Ovary (tissue), 10 donors: ENCODE measurements at places on chromosomes 1 and 21. TPM values are rescaled to one million over a fixed set of nuclear protein-coding genes. Genes with fewer than 3 reads are reported as not detected.

GRCh38 chr1:46583494-46583893 lies 20.6 kb downstream of the MKNK1 start:
- H3K27me3 ChIP-seq: no peaks in the 10 kb centered on the region
- no peak overlapping the region for H3K4me3 ChIP-seq
- no peaks in the 10 kb centered on the region for H3K4me1 ChIP-seq
- no peak overlapping the region for H3K27ac ChIP-seq

DNA sequence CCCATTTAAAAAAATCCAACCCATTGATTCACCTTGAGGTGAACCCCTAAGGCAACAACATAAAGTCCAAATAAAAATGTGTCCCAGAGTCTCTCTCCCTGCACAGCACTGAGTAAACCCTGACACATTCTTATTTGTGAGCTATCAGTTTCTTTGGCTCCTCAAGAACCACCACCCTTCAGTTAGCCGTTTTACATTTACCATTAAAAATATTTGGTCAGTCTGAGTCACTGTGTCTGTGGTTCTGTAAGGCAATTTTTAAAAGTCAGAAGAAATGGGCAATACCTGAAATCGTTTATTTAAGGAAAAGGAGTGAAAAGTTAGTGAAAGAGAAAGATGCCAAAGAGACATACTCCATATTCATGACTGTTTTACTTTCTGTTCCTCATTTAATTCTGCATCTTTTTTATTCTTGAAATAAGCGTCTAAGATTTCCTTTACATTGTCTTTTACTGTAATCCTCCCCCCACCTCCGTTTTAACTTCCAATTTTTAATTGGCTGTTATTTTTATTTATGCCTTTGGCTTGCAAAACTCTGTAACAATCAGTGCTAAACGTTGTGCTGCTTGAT lies 91.7 kb upstream of the IVNS1ABP start:
- no peak overlapping the region for H3K27ac ChIP-seq
- no peaks in the 10 kb centered on the region for H3K36me3 ChIP-seq
- no peaks in the 10 kb centered on the region for H3K4me1 ChIP-seq
- no peaks in the 10 kb centered on the region for H3K27me3 ChIP-seq
- no peak overlapping the region for H3K4me3 ChIP-seq
- DNase-seq: no peak

DNA sequence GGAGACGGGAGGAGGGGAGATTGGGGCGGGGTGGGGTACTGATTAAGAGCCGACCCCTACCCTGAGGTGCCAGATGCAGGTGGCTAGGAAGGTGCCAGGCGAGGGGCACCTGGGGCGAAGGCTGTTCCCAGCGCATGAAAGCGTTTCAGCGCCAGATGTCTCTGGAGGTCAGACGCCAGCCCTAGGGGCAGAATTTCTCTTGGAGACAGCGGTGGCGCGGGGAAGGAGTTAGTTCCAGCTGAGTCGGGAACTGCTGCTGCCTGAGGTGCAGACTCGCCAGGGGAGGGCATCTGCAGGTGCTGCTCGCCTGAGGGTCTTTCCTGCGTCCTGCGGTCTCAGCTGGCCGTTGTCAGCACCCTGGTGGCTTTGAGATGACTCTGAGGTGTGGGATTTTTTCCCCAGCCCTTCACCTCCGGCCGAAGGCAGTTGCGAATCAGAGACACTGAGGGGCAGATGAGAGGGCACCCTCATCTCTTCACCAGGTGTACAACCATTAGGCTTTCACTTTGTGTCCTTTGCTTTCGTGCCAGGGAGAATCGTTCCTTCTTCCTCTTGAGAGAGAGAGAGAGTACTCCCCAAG lies 539 bp downstream of the CGN start:
- no peaks in the 10 kb centered on the region for H3K36me3 ChIP-seq
- DNase-seq: no peak
- H3K4me3 ChIP-seq: peak overlapping the region; percentile 64
- peak overlapping the region; percentile 52 for H3K27ac ChIP-seq
- H3K27me3 ChIP-seq: no peaks in the 10 kb centered on the region
- H3K4me1 ChIP-seq: peaks cover 6% of the 10 kb centered on the region

- DNase-seq: no peak
- H3K27me3 ChIP-seq: no peaks in the 10 kb centered on the region
- no peak overlapping the region for H3K27ac ChIP-seq
- no peaks in the 10 kb centered on the region for H3K4me1 ChIP-seq
- no peak overlapping the region for H3K4me3 ChIP-seq
These were observed 40.0 kb downstream of the L1TD1 start for GRCh38 chr1:62234688-62235087.

GRCh38 chr1:88549536-88549935 lies 134.5 kb upstream of the PKN2 start:
- DNase-seq: no peak
- no peak overlapping the region for H3K4me3 ChIP-seq
- no peaks in the 10 kb centered on the region for H3K4me1 ChIP-seq
- H3K27me3 ChIP-seq: no peaks in the 10 kb centered on the region
- H3K27ac ChIP-seq: no peak overlapping the region

GRCh38 chr1:62905309-62905708 lies 121.4 kb downstream of the ATG4C start:
- H3K4me1 ChIP-seq: no peaks in the 10 kb centered on the region
- no peak overlapping the region for H3K27ac ChIP-seq
- no peak for DNase-seq
- no peaks in the 10 kb centered on the region for H3K36me3 ChIP-seq

- peaks cover 5% of the 10 kb centered on the region for H3K4me1 ChIP-seq
- H3K27me3 ChIP-seq: no peaks in the 10 kb centered on the region
- no peak overlapping the region for H3K27ac ChIP-seq
- no peaks in the 10 kb centered on the region for H3K36me3 ChIP-seq
- H3K4me3 ChIP-seq: no peak overlapping the region
These were observed 62.6 kb downstream of the SUSD4 start for GRCh38 chr1:223301371-223301770.

GRCh38 chr1:204560590-204561150 lies 44.5 kb downstream of the MDM4 start:
- H3K27me3 ChIP-seq: no peaks in the 10 kb centered on the region
- H3K4me3 ChIP-seq: no peak overlapping the region
- no peak for DNase-seq
- H3K4me1 ChIP-seq: no peaks in the 10 kb centered on the region

GRCh38 chr1:118564961-118565703 lies 380.1 kb upstream of the SPAG17 start:
- no peak overlapping the region for H3K4me3 ChIP-seq
- H3K27me3 ChIP-seq: no peaks in the 10 kb centered on the region
- H3K27ac ChIP-seq: no peak overlapping the region
- no peaks in the 10 kb centered on the region for H3K36me3 ChIP-seq

GRCh38 chr1:41662765-41663437 lies 178.4 kb upstream of the EDN2 start:
- peak; percentile 17 for DNase-seq
- no peaks in the 10 kb centered on the region for H3K27me3 ChIP-seq
- peak overlapping the region; percentile 52 for H3K4me3 ChIP-seq
- peaks cover 9% of the 10 kb centered on the region for H3K4me1 ChIP-seq
- H3K36me3 ChIP-seq: no peaks in the 10 kb centered on the region
- H3K27ac ChIP-seq: peak overlapping the region; percentile 42

- H3K4me1 ChIP-seq: no peaks in the 10 kb centered on the region
- no peak for DNase-seq
- no peak overlapping the region for H3K27ac ChIP-seq
- H3K36me3 ChIP-seq: no peaks in the 10 kb centered on the region
- no peak overlapping the region for H3K4me3 ChIP-seq
These were observed 27.8 kb downstream of the PLEKHA6 start for GRCh38 chr1:204331847-204332487.

GRCh38 chr1:221812905-221813597 lies 71.2 kb upstream of the DUSP10 start:
- H3K4me1 ChIP-seq: no peaks in the 10 kb centered on the region
- no peaks in the 10 kb centered on the region for H3K27me3 ChIP-seq
- no peaks in the 10 kb centered on the region for H3K36me3 ChIP-seq

DNA sequence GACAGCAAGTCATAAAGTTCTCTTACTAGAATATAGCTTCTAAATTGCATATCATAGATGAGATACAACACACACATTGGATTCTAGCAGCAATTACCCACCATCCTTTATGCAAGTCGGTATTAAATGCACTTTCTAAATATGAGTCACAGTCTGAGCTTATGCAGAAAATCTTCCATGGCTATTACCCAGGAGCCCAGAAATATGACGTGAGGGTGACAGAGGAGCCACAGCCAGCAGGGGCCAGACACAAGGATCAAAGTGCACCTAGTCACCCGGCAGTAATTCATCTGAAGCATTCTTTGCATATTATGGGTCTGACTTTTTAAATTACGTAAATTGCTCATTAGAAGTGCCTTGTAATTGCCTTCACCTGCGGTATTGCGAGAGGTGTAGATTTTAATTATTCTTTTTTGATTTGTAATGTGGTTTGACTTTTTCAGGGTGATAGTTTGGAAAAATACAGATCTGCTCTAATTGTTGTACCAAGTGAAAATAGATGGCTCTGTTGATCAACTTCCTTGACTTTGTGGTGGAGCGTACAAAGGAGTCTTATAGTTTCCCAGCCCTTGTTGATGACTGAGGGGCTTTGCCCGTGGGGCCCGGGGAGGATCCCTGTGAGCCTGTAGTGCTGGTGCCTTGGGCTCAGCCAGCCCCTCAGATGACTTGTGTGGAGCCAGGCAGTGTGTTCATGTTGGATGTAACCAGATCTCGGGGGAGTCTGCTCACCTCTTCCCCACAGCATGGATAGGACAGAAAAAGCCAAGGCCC lies 470.0 kb upstream of the VAMP3 start:
- H3K27ac ChIP-seq: no peak overlapping the region
- H3K4me1 ChIP-seq: peaks cover 5% of the 10 kb centered on the region
- no peaks in the 10 kb centered on the region for H3K36me3 ChIP-seq
- no peak for DNase-seq

- no peak overlapping the region for H3K27ac ChIP-seq
- H3K4me3 ChIP-seq: no peak overlapping the region
- H3K36me3 ChIP-seq: no peaks in the 10 kb centered on the region
- H3K4me1 ChIP-seq: peaks cover 13% of the 10 kb centered on the region
- no peaks in the 10 kb centered on the region for H3K27me3 ChIP-seq
These were observed 40.0 kb upstream of the IKBKE start for GRCh38 chr1:206430031-206430983.

DNA sequence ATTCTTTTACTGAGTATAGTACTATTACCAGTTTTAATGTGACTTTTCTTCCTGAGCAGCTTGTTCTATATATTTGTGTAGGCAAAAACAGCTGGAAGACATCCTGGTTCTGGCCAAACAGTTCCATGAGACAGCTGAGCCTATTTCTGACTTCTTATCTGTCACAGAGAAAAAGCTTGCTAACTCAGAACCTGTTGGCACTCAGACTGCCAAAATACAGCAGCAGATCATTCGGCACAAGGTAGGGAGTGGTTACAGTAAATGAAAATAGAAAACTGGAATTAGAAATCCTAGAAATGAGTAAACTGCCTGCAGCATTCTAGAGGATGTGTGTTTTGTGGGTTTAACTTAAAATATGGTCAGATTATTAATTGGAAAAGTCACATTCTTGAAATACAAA lies 64.1 kb upstream of the BMP8A start:
- no peak for DNase-seq
- H3K4me3 ChIP-seq: no peak overlapping the region
- no peaks in the 10 kb centered on the region for H3K27me3 ChIP-seq
- H3K27ac ChIP-seq: no peak overlapping the region
- H3K4me1 ChIP-seq: peaks cover 3% of the 10 kb centered on the region

- H3K4me1 ChIP-seq: peaks cover 17% of the 10 kb centered on the region
- H3K27me3 ChIP-seq: no peaks in the 10 kb centered on the region
- DNase-seq: no peak
- no peaks in the 10 kb centered on the region for H3K36me3 ChIP-seq
- H3K27ac ChIP-seq: no peak overlapping the region
These were observed 12.2 kb downstream of the ZNF697 start for GRCh38 chr1:119635811-119636390.

- H3K36me3 ChIP-seq: no peaks in the 10 kb centered on the region
- peaks cover 2% of the 10 kb centered on the region for H3K4me1 ChIP-seq
- H3K27ac ChIP-seq: no peak overlapping the region
- H3K4me3 ChIP-seq: no peak overlapping the region
These were observed 8.6 kb downstream of the RO60 start for GRCh38 chr1:193068013-193068412.

- no peaks in the 10 kb centered on the region for H3K36me3 ChIP-seq
- peaks cover 5% of the 10 kb centered on the region for H3K4me1 ChIP-seq
- no peak overlapping the region for H3K27ac ChIP-seq
- H3K4me3 ChIP-seq: no peak overlapping the region
These were observed 66.6 kb downstream of the BCAR3 start for GRCh38 chr1:93614986-93615581.

DNA sequence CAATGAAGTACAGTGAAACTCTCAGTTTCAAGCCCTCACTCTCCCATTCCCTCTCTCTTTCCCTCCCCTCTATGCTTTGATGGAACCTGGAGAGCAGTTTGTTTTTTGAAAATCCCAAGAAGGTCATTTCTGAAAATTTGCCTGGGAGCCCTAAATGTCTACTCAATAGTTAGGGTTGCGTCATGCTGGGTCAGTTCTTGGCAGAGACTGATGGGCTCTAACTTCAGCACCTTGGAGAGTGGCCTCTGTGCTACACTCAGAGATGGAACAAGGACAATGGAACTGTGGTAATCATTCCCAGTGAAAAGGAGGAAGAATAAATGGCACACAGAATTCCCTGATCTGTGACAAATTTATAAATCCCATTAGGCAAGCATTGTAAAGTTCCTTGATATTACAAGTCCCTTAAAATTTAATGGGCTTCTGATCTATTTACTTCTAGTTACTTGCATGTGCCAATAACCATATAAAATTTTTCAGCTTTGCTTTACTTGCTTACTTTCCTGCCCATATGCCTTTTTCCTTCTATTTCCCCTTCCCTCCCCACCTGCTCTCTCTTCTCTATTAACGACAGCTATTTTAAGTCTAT lies 182.9 kb upstream of the KCND3 start:
- no peak overlapping the region for H3K27ac ChIP-seq
- DNase-seq: no peak
- no peaks in the 10 kb centered on the region for H3K36me3 ChIP-seq
- H3K4me3 ChIP-seq: no peak overlapping the region
- H3K27me3 ChIP-seq: no peaks in the 10 kb centered on the region

DNA sequence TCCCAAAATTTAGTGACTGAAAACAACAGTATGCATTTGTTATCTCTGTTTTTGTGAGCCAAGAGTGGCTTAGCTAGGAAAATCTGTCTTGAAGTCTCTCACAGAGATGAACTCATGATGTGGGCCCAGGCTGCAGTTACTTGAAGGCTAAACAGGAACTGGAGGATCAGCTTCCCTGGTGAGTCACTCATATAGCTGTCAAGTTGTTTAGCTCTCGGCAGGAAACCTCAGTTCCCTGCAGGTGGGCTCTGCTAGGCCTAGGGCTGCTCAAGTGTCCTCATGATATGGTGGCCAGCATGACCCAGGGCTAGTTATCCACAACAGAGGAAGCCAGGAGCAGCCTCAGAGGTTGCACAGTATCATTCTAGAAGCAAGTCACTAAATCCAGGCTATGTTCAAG lies 30.2 kb upstream of the DDX59 start:
- no peak for DNase-seq
- no peaks in the 10 kb centered on the region for H3K36me3 ChIP-seq
- H3K4me1 ChIP-seq: no peaks in the 10 kb centered on the region
- no peak overlapping the region for H3K27ac ChIP-seq

Gene CDCP2
- 0.04 TPM for polyA plus RNA-seq

Gene GNAT2
- not detected for polyA plus RNA-seq

Gene ARHGAP29
- polyA plus RNA-seq: 13.7 TPM

Gene MMP23B
- polyA plus RNA-seq: 32.9 TPM

Gene INTS11
- 119 TPM for polyA plus RNA-seq

Gene OLFM3
- not detected for polyA plus RNA-seq

Gene HSPA6
- 1.4 TPM for polyA plus RNA-seq

Gene LCE2A
- not detected for polyA plus RNA-seq

Gene KCNE2
- 0.33 TPM for polyA plus RNA-seq

Gene VHLL
- polyA plus RNA-seq: not detected

Gene DCDC2B
- not detected for polyA plus RNA-seq
